ENCODE measurements at places on chromosomes 3 and 15. TPM values are rescaled to one million over a fixed set of nuclear protein-coding genes. Genes with fewer than 3 reads are reported as not detected.

The ASB14 gene
- total RNA-seq = not detected

The FRG2C gene
- not detected for total RNA-seq

The SLC24A5 gene
- total RNA-seq = not detected

The SCAMP5 gene
- total RNA-seq = 0.83 TPM

The AADAC gene
- 9.0 TPM for total RNA-seq

The SLC22A13 gene
- total RNA-seq = not detected

The CP gene
- total RNA-seq = 2.4 TPM

The C3orf49 gene
- total RNA-seq = not detected

The SOX14 gene
- total RNA-seq = not detected

The SST gene
- not detected for total RNA-seq

The TF gene
- 0.12 TPM for total RNA-seq

The DZIP1L gene
- 4.2 TPM for total RNA-seq

The SETD2 gene
- total RNA-seq = 23.5 TPM

The CHRFAM7A gene
- total RNA-seq = 0.54 TPM

The HRH1 gene
- total RNA-seq = 13.8 TPM

The GOLGA6L4 gene
- 0.31 TPM for total RNA-seq

The RAMAC gene
- total RNA-seq = 17.2 TPM

The ITIH4 gene
- 2.2 TPM for total RNA-seq

The ROPN1 gene
- not detected for total RNA-seq

The SLC24A1 gene
- total RNA-seq = 9.5 TPM

The SCAANT1 gene
- not detected for total RNA-seq

The GLDN gene
- total RNA-seq = 0.19 TPM

The ANKRD63 gene
- total RNA-seq = not detected

The IFT57 gene
- 32.9 TPM for total RNA-seq

The FANCD2OS gene
- not detected for total RNA-seq

The IL17RB gene
- total RNA-seq = not detected

The COL6A6 gene
- 0.50 TPM for total RNA-seq

The GP5 gene
- total RNA-seq = 0.10 TPM

The EIF4E3 gene
- total RNA-seq = 5.6 TPM

All from cardiac ventricle fibroblast (primary cell).